NCI-H524 (cell line): ENCODE measurements at places on chromosomes 7 and 10.
A peak's percentile ranks its signal among the peaks of the same experiment; 100 is the strongest.

GRCh38 chr7:130395421-130395820 is 15.1 kb downstream of the CPA1 start:
- DNase-seq, result no peak

- no peak for DNase-seq
Measured at GRCh38 chr10:124323111-124323725, 95.5 kb downstream of the OAT start.

DNA sequence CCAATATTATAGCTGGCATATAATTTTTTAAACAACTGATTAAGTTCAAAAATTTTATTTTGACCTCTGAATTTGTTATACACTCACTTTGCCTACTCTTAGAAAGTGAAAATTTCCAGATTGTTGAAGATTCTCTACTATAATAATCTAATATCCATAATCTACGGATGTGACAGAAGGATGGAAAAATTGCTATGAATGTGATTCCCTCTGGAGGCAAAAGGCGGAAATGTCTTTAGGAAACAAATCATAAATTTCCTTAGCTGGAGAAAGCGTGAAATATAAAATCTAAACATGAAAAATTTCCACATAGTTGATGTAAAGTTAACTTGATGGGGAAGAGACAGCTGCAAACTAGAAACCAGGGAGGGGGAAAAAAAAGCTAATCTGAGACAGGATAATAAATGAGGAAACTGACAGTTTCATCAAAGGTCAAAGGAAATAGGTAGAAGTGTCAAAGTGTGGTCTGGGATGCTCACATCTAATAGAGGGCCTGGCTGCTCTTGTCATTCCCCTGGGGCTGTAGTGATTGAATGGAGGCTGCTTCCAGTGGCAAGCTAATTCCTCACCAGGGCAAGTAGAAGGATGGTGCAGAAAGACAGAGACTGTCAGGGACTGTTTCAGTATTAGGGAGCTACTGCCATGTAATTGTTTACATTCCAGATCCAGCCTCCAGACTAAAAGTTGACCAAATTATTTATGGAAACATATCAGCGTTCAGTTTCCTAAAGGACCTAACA is 264.5 kb downstream of the SDHAF3 start:
- no peak for DNase-seq

DNA sequence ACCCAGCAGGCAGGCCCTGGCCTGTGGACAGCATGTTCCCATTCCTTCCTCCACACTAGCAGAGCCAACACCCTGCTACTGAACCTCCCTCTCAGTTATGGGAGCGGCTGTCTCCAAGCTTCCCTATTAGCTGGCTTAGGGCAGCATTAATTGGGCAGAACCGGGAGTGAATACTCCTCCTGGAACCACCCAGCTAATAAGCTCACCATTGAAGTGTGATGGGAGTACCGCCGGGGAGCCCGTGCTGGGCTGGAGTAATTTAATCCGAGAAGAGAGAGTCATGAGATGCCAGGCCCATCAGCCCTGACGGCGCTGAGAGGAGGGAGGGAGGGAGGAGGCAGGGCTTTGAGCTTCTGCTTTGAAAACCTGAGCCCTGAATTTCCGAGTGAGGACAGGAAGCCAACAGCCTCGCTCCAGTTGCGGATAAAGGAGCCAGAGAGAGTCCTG is 31.8 kb upstream of the ELFN1 start:
- DNase-seq, result peak; percentile 84

GRCh38 chr7:149196151-149196704 is 882 bp downstream of the ZNF282 start:
- peak; percentile 24 for DNase-seq

GRCh38 chr7:26789481-26790184 is 74.8 kb downstream of the SKAP2 start:
- peak; percentile 10 for DNase-seq

- DNase-seq, result no peak
Measured at GRCh38 chr10:47151920-47152319, 148.1 kb upstream of the GDF10 start.

GRCh38 chr7:69864822-69865221 is 266.5 kb downstream of the AUTS2 start:
- DNase-seq, result no peak

GRCh38 chr7:2004841-2005725 is 227.7 kb downstream of the MAD1L1 start:
- no peak for DNase-seq

DNA sequence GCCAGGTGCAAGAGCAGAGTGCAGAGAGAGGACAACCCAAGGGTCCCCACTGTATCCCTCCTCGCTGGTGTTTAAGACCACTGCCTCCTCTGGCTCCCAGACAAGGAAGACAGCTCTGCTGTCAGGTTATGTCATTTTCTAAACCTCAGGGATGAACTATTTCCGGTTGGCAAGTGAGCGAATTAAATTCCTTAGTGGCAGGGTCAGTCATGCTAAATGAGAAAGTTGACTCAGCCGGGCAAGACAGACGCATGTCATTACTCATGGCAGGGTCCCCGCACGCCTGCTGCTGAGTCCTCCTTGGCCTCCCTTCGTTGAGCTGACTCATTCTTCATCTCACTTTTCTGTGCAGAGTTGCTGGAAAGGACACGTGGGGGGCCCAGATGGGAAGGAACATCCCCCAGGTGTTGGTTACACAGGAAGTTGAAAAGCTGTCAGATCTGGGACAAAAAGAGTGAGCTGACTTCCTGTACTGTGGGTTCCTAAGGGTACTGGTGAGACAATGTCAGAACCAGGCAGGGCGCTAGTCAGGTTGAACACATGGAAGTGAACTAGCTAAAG is 47.1 kb upstream of the UCN3 start:
- DNase-seq, result no peak

- DNase-seq, result no peak
Measured at GRCh38 chr7:112908086-112908485, 117.9 kb upstream of the TMEM168 start.

DNA sequence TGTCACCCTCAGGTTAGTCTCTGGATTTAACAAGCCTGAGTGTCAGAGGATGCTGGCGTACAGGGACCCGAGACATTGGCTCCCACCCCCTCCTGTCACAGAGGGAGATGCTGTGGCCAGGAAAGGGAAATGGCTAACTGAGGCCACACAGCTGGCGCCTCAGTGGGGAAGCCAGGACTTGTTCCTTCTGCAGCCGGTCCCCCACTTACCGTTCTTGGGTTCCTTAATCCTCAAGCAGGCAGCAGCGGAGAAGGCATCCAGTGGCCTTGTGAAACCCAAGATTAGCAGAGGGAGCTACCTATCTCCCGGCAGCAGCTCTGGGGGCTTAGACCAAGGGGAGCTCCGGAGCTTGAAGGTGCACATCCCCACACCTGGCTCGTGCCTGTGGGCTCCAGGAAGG is 65.4 kb downstream of the NEURL1 start:
- no peak for DNase-seq

DNA sequence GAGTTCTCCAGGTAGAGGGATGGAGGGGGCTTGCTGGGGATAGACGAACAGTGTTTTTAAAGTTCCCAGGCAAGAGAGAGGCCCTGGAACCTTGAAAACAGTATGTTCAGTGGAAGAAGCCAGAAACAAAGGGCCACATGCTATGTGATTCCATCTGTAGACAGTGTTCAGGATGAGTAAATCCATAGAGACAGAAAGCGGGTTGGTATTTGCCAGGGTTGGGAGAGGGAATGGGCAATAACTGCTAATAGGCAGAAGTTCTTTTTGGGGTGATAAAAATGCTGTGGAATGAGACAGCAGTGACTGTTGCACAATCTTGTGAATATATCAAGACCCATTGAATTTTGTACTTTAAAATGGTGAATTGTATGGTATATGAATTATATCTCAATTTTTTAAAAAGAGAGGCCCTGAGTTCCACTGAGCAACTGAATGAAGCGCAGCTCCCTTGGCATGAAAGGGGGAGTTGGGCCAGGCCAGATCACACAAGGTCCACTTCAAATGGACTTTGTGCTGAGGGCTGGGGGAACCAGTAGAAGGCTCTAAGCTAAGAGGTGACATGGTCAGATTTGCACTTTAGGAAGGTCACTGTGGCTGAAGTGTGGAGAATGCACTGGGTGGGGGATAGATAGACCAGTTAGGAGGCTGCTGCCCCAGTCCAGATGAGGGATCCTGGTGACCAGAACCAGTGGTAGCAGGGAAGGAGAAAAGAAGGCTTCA is 34.0 kb downstream of the LEP start:
- DNase-seq, result no peak

GRCh38 chr7:30764030-30764975 is 6.9 kb upstream of the MINDY4 start:
- DNase-seq, result no peak

GRCh38 chr10:34520510-34520909 is 294.6 kb downstream of the PARD3 start:
- DNase-seq, result no peak

DNA sequence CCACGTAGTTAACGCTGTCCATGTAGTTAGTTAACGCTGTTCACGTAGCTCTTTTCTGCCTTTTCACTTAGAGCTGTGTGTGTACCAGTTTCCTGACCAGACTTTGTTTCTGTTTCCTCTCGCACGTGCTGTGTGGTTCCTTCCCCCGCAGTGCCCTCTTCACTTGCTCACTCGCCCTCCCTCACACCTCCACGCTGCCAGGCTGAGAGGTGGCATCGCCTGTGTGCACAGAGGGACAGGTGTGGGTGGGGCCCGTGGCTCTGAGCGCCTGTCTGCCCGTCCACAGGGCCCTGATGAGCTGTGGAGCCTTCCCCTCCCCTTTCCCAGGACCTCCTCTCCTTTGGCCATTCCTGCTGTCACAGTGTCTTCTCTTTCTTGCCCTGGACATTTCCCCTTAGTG is 30.6 kb downstream of the WDR37 start:
- no peak for DNase-seq

DNA sequence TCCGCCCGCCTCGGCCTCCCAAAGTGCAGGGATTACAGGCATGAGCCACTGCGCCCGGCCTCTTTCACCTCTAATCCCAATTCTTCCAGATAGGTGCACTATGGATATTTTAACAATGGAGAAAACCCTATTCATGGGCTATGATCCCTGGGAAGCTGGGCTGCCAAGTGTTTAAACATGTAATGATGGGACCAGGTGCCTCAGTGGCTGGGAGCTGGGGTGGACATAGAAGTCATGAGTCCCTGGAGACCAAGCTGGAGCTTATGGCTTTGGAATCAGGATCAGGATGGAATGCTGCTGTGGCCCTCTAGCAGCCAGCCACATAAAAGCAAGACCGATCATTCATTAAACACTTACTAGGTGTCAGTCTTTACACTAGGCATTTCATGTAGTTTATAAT is 41.8 kb upstream of the IGFBP3 start:
- DNase-seq, result no peak

DNA sequence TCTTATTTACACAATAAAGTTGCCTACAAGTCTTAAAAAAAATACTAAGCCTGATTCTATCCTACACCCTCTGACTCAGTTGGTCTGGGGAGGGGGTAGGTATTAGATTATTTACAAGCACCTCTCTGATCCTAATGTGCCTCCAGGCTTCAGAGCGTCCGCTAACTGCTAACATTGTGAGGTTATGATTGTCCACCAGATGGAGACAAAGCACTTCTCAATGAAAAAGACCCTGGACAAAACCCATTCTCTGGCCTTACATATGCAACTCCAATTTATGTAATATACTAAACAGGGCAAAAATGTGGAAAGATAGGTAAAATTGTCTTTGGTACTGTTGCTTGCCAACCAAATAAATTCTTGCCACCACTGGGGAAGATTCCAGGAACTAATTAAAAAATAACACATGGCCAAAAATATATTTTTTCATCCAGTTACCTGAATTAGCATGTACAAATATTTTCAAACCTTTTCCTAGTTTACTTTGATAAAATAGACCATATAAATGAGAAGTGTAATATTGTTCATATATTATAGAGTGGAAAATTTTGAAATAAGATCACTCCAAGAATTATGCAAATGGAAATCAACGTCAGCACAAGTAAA is 92.4 kb downstream of the KIF20B start:
- peak; percentile 3 for DNase-seq

DNA sequence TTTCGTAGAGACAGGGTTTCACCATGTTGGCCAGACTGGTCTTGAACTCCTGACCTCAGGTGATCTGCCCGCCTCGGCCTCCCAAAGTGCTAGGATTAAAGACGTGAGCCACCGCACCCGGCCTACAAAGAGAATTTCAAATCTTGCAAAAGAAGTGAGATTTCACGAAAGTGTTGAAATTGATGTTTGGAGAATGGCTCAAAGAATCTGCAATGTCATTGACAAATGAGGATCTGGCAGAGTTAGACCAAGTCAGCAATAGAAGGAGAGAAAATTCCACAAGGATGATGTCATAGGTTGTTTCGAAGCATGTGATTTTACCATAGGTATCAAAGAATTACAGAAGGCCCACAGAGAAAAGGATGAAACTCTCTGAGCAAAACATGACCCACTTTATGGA is 71.7 kb downstream of the LYZL2 start:
- DNase-seq, result no peak

GRCh38 chr7:99707096-99707495 is 27.3 kb upstream of the CYP3A5 start:
- no peak for DNase-seq

DNA sequence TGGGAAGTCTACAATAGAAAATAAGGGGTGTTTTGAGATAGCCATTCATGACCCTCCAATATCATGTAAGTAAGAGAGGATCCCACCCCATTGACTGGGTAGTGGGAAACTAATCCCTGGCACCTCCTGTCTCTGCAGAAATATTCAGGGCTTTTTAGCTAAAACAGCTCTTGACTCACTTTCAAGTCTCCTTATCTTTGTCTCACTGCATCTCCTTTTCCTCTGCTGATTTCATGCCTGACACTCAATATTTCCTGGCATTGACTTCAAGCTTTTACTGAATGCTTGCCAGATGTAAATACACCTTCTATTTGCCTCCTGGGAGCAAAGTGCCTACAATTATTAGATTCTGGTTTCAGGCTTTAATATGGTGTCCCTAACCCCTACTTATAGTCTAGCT is 57.1 kb downstream of the CHRM2 start:
- DNase-seq, result no peak
